ENCODE measurements at places on chromosomes 3 and 15.

GRCh38 chr3:74584782-74585181 lies 29.7 kb downstream of the CNTN3 start:
- DNase-seq: no peak

DNA sequence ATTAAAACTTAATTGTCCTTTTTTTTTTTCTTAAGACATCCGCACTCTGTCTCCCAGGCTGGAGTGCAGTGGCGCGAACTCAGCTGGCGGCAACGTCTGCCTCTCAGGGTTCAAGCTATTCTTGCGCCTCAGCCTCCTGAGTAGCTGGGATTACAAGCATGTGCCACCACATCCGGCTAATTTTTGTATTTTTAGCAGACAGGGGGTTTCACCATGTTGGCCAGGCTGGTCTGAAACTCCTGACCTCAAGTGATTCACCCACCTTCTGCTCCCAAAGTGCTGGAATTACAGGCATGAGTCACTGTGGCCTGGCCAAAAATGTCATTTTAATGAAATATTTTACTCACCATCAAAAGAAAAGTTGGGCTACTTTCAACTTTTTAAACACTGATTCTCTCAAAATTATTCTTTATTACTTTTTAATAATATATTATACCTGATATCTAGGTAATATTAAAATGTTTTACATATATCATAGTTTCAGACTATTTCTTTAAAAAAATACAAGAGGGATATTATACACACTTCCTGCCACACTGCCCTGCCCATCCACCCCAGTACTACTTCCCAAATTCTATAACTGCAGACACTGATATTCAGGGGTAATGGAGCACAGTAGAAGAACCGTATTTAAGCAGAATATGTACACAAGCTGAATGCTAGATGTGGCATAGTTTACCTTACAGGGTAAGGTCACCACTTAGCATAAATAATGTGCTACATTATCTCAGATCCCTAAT lies 723.9 kb upstream of the ZNF385D start:
- no peak for DNase-seq

GRCh38 chr3:134197681-134198261 lies 52.9 kb downstream of the RYK start:
- DNase-seq: no peak

DNA sequence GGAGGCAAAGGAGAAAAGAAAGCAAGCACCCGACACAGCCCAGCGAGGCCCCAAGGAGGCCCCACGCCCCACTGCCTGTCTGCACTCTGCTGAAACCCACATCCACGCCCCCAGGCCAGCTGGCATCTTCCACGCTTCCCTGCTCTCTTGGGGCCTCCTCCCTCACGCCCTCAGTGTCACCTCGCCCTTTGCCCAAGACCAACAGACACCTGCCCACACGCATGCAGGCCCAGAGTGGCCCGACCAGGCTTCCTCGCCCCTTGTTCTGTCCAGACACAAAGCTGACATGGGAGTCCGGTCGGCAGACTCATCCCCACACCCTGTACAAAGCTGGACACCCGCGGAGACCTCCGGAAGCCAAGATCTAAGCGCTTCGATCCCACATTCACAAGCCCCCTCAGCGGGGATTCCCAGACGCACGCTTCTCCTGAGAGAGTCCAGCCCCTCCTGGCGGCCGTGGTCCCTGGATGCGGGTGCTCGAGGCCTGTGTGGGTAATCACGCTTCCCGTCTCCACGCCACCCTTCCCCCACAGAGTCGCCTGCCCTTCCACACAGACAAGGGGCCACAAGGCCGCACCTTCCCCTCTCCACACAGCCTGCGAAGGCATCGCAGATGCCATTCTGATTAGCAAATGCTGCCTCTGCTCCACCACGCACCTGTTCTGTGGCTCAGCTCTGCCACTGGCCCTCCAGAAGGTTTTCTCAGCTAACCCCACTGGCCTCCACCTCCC lies 176.6 kb downstream of the XXYLT1 start:
- DNase-seq: no peak

DNA sequence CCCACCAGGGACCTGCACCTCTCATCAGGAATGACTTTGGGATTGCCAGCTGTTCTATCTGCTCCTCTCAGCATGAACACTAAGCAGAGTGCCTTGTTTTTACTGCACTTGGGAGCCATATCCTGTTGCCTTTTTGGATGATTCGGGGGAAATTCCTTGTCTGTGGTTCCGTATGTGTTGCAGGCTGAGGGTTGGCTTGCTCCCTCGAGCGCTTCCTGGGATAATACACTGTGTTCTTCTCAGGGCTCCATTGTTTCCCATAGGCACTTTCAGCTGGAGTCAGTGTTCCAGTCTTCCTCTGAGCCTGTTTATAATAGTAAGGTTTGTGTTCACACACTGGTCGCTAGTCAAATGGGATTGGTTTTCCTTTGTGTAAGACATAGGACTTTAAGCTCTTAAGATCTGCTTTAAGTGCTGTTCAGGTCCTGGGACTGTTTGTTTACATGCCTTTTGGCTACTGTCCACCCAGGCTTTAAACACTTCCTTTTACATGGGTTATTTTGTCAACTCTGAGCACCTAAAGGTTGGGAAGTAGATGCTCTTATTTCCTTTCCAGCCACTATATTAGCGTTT lies 23.4 kb downstream of the BOC start:
- DNase-seq: no peak

GRCh38 chr3:194852345-194852744 lies 166.7 kb downstream of the FAM43A start:
- DNase-seq: no peak

DNA sequence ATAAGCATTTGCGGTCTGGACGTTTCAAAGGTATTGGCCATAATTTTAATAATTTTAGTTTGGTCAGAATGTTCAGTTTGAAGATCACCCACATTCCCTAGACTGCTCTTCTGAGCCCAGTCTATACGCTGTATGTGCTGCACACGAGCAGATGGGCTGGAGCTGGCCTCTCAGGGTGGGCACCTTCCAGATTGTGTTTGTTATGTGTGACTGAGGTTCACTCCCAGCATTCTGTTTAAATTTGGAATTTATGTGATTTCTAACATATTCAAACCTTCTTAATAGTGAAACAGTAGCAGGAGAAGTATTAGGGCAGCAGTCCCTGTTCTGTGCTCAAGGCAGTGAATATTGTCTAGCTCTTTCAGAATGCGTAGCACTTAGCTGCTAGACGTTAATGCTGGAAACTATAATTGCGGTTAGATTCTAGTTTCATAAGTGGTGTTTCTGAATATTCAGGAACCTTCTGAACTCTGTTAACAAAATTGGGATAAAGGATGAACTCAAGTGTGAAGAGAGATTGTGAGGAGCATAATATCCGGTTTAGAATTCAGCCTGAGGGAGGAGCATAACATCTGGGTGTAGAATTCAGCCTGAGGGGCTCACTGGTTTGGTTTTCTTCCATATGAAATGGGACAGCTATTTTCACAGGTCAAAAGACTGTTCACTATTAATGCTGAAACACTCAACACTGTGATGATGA lies 68.6 kb upstream of the RPL35A start:
- DNase-seq: no peak

DNA sequence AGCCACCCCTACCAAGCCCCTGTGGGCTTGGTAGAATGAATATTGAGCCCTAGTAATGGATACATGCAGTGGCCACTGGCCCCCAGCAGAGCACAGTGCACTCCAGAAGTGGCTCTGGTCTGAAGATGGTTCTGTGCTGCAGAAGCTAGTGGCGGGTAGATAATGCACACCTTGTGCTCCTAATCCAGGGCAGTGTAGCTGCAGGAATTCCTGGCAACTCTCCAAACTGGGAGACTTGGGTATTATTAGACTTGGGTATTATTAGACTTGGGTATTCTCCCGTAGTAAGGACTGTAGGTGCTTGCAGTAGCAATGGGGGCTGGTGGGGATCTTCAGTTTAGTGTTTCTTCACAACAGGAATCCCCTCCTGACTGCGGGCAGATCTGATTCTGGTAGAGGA lies 34.7 kb downstream of the NUSAP1 start:
- no peak for DNase-seq

Measured in cortex of kidney (tissue), 1 donor.